ENCODE measurements at places on chromosomes 6 and 20.

DNA sequence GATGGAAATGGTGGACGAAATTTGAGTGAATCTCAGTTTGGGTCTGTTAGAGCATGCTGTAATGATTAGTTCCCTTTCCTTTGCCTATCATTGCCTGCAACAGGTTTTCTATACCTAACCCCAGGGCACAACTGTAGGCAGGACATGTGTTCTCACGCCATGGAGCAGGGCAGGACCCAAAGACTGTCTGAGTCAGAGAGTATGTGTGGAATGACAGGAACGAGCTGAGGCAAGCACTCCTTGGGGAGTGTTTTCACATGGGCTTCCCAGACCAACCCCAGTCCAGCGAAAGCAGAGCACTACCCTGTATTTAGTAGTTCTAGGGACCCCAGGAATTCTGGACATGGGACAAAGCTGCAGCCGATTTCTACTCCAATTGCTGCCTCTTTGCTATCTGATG is 234.2 kb downstream of the HACE1 start:
- no peak for DNase-seq

DNA sequence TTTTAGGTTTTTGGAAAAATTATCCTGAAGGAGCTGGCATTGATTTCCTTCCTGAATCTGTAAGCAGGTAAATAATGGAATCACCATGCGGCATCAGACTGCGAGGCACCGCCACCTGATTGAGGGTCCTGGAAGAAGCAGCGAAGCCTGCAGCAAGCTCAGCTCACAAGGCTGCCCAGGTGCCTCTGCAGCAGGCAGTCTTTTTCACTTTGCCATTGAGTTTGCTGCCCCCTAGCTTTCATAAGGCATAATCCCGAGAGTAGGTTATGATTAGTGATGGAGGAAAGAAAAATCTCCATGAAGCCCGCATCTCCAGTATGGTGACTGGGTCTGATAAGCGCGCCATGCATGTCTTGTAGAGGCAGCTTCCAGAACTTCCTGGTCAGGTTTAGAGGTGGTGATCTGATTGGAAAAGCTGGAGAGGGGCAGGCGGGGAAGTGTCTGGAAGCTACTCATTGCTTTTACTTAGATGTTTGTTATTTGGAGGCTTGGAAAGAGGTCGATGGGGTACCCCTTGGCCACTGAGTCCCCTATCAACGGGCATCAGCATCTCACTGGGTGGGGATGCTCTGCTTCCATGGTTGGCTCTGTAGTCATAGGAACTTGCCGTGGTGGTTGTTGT is 26.7 kb downstream of the IYD start:
- DNase-seq: no peak

DNA sequence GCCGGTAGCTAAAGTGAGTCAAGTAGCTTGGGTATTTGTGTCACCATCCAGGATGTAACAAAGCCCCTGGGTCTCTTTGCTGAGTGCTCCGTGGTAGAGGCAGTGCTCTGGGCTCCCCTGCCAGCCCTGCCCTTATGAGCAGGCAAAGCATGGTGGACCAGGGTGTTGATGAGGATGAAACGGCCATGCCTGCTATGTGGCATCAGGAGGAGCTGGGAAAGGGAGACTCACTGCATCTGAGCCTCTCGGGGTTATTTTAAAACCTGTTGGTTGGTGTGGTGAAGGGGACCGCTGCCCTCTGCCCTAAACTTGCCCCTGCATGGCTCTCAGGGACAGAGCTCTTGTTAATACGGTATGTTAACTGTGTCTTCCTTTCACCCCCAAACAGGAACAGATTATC is 143.1 kb downstream of the DTNBP1 start:
- no peak for DNase-seq

- DNase-seq: peak; percentile 61
Observed at GRCh38 chr6:16836144-16836981, 75.1 kb upstream of the ATXN1 start.

DNA sequence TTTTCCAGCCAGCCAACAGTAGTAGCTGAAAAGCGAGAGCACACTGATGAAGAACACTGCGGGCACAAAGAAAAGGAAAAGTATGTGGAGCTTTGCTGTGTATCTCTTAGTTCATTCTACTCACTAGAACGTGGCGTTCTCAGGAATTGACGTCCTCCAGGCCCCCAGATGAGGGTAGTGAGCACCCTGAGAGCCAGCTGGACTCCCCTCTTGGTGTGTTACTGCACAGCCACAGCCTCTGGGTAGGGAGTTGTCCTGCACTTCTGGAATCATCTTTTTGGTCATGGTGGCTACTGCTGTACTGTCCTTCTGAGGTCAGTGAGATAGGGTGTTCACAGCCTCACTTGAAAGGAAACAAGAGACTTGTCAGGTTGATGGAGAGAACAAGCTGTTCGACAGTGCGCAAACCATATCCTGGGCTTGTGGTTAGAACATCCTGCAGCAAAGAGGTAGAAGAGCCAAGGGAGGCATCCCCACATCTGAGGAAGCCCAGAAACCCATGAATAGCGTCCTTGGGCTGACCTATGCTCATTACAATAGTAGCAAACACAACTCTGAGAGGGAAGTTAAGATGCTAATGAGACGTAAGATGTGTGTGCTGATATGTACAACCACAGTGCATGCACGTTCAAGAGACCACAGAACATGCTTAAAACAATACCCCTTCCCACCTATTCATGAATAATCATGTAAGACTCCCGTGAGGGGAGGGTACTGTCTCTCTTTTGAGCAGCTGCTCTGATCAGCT is 14.6 kb upstream of the HLA-F start:
- DNase-seq: no peak

DNA sequence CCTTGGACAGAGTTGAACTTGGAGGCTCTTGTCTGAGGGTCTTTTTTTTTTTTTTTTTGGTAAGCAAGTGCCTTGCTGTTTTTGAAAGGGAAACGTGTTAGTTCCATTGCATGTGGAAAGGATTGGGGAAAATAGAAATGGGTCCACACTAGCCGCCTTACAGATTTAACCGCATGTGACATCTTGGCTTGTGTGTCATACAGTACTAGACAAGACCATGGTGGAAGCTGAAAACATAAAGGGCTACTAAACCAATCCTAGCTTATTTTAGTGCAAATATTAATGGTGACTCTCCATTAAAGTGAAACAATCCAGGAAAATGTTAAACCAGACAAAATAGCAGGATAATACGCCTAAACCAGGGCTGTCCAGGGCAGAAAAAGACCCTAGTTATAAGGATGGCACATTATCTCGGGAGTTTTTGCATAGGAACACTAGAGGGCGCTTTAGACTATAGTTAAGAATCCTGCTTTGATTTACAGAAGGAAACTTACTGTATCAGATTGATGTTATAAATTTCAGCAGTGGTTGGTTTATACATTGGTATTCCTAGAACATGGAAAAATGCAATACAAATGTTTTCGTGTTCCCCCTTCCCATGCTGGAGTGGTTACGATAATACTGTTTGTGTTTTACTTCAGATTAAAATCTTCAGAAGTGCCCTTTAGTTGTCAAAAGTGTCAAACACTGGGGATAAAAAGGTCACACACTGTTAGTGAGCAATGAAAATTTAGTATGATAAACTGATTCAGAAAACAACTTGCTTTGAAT is 59.8 kb upstream of the DEK start:
- peak; percentile 49 for DNase-seq

DNA sequence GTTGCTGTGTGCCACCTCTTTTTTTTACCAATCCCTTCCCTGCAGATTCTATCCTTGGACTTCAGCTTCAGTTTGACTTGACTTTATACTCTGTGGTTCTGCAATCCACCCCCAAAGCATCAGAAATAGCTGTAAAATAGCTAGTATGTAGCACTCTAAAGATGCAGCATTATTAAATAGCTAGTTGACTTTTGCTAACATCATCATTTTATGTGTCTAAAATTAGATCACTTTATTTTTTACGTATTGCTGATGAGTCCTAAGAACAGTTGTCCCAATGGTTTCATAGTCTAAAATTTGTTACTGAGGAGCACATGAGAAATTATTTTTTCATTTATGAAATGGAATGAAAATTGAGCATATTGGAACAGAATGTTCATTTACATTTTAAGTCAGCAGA is 138.2 kb downstream of the NKAIN2 start:
- no peak for DNase-seq

DNA sequence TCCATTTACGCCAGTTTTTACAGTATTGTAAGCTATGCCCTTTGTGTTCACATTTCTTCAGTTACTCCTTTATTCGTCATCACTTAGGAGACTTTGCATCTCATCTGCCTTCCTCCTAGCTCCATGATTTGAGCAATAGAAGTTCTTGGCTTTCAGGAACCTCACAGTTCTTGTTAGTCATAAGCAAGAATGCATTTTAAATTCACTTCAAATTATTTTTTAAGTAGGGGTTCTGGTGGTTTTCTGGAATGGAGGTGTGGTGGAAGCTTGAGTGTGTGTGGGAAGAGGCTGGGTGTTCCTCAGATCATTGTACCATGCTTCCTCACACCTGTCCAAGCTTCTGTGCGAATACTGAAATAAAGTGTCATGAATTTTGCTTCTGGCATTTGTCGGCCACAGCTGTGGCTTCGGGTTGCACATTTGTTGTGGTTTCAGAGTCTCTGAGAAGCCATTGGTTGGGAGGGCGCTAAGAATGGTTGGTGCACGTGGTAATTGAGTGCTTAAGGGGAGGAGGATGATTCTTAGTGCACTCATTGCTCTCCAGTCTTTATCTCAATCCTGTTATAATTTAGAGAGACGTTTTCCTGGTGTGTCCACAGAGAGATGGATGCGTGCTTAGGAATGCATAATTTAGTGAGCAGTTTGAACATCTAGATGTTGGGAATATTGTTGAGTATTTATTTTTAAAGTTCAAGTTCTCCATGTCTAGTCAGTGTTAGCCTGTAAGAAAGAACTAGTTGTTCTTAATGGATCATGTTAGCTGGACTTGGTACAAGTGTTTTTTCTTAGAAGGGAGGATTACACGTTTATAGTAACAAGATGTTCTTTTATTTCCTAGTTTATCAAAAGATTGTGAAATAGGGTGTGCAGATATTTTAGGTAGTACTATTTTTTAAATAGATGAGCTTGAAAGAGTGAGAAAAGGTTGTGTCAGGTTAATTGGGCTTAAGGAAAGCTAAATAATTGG is 31.9 kb downstream of the FOXO3 start:
- peak; percentile 43 for DNase-seq

DNA sequence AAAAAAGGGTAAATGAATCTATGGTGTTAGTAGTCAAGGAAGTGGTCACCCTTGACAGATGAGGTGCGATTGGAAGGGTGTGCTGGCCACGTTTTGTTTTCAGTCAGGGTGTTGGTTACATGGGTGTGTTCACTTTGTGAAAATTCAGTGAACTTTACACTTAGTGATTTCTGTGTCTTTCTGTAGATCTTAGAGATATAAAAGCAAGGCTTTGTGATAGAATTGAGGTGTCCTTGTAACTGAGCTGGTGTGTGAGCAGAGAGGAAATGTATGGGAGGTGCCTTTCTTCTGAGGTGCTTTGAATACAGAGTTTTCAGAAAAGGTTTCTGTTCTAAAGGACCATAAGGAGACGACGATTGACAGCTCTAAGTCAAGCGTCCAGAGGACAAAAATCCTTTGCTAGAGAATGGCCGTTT is 90.5 kb downstream of the SAMD3 start:
- no peak for DNase-seq

DNA sequence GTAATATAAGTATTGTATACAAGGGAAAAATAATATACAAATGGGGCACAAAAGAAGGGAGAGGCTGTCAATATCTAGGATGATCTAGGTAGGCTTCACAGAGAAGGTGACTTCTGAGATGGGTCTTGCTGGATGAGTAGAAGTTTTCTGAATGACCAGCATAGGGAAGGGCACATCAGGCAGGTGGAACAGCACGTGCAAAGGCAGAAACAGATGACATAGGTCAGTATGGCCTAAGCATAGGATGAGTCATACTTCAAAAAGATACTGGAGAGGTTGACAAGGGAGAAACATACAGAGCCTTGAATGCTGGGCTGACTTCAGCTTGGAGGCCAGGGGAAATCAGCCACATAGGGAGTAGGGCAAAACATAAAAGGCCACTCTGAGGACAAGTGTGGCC is 31.9 kb upstream of the SIRPA start:
- no peak for DNase-seq

GRCh38 chr20:61964675-61965605 is 100.7 kb downstream of the TAF4 start:
- no peak for DNase-seq

GRCh38 chr6:88869263-88870020 is 94.0 kb downstream of the RNGTT start:
- no peak for DNase-seq

Data from muscle of arm (tissue), 14 donors.